Daoy (cell line): ENCODE measurements at places on chromosomes 16 and 17.

DNA sequence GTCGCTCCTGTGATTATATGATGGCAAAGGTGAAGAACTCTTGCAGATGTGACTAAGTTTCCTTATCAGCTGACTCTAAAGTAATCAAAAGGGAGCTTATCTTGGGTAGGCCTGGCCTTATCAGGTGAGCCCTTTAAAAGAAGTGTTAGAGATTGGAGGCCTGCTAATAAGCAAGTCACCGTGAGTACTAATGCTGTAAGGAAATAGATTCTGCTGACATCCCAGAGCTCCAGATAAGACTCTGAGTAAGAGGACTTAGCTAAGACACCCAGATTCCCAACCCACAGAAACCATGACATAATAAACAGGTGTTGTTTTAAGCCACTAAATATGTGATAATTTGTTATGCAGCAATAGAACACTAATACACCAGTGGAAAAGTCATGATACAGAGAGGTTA is 99.9 kb upstream of the FAM20A start:
- no peak for DNase-seq

- peak; percentile 92 for DNase-seq
These were observed 13.2 kb downstream of the SREBF1 start for GRCh38 chr17:17823433-17824118.

- DNase-seq: no peak
These were observed 95.0 kb downstream of the RPTOR start for GRCh38 chr17:80639658-80640057.

- no peak for DNase-seq
These were observed 65.1 kb downstream of the RTN4RL1 start for GRCh38 chr17:1959871-1960544.

GRCh38 chr17:48631693-48632578 is 5.8 kb upstream of the HOXB9 start:
- no peak for DNase-seq
